ENCODE measurements at places on chromosomes 12 and 14.

- no peak for DNase-seq
These were observed 258.6 kb downstream of the MSRB3 start for GRCh38 chr12:65536876-65537681.

DNA sequence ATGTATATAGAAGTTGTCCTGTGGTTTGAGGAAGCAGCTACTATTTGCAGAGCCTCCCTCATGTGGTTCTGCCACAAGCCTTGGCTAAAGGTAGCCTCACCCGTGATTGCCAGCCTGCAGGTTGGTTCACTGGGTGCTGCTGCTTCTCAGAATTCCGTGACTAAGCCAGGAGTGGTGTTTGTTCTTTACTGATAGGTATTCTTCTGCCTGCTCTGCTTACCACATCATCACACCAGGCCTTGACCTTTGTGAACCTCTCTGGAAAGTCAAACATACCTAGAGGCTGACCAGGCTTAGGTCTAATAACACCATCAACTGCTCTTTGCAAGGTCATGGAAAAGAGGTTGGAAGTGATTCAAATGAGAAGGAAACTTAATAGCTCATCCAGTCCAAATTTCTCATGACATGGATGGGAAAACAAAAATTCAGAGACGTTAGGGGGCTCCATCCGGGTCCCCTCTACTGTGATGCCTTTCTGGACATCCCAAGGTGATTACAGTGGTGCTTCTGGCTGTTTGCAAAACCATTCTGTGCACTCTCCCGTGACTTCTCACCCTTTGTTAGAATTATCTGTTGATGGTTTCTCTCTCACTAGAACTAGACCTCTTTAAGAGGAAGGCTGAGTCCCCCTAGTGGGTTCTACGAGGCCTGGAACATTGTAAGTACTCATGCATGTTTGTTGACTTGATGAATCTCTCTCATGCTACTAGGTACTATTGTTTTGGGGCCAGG, 8.5 kb upstream of the SOCS2 start:
- DNase-seq: no peak

- DNase-seq: peak; percentile 51
These were observed 1.1 kb downstream of the ADSS1 start for GRCh38 chr14:104724981-104725771.

DNA sequence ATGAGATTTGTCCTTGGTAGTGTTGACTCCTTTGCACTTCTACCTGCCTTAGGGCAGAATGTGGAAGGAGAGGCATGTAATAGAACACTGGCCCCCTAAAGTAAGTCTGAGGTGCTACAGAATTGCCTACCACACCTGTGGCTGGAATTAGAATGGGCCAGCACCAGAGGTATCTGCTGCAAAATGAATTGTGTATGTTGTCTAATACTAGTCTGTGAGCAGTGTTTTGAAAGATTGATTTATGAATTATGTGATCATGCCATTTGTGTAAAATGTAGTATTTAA, 5.7 kb upstream of the STYX start:
- DNase-seq: no peak

- peak; percentile 80 for DNase-seq
These were observed 37.7 kb upstream of the TXNRD1 start for GRCh38 chr12:104177663-104178501.

- DNase-seq: no peak
These were observed 45.8 kb upstream of the TMEM132D start for GRCh38 chr12:129949651-129950050.

- peak; percentile 14 for DNase-seq
These were observed at the start of gene PTPRO for GRCh38 chr12:15322164-15323061. Gene PTPRO (plus strand): TSS chr12:15322508.

GRCh38 chr12:92465786-92466295, 236.9 kb upstream of the PLEKHG7 start:
- no peak for DNase-seq

DNA sequence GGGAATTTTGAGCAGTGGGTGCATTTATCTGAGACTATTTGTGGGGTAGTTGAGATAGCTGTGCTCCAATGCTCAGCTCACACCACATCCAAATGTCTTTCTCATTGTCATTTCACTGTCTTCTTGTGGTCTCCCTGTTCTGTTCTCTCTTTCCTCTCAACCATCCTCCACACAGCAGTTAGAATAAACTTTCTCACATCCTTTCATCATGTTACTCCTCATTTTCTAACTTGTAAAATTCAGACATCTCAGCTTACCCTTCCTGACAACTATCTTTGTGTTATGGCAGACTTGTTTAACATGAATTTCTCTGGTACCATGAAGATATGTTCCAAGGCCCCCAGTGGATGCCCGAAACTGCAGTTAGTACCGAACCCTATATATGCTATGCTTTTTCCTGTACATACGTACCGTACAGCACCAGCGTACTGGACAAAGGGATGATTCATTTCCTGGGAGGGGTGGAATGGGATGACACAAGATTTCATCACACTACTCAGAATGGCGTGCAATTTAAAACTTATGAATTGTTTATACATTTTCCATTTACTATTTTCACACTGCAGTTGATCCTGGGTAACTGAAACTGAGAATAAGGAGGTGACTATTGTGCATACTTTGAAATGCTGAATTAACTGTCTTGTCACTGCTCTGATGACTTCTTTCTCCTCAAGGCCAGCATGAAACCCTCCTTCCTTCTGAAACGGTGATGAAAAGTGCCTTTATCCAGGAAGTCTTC, 177.1 kb upstream of the SLC38A2 start:
- no peak for DNase-seq

GRCh38 chr14:32211068-32211404, 8.0 kb upstream of the RNU6-8 start:
- no peak for DNase-seq
